Memory B cell (primary cell): ENCODE measurements at places on chromosomes 4 and X.
A peak's percentile ranks its signal among the peaks of the same experiment; 100 is the strongest.

DNA sequence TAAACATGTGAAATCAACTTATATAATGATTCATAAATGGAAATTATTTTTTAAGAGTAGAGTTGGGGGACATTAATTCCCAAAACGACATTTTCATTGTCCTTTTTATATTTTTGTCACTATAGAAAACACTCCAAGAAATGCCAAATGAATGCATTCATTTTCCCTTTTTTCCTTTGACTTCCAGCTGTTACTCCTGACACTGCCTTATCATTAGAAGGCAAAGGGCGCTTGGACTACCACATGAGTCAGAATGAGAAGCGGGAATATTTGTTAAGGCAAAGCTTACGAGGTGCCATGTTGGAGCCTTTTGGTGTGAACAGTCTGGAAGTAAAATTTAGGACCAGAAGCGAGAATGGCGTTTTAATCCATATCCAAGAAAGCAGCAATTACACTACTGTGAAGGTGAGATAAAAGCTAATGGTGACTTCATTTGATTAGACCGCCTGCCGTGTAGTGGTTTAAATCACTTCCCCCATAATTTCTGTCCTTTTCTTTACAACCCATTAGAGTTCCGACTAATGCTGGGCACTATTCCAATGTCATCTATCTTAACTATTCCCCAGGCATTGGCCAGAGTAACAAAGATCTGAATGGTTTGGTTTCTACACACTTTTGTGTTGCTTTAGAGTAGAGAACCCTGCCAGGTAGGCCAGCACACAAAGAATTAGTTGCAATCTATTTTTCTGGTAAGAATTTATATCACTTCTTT lies 166.7 kb downstream of the FAT4 start:
- DNase-seq = no peak

- no peak for DNase-seq
Observed at GRCh38 chr4:157096439-157096838, 20.5 kb downstream of the GLRB start.

DNA sequence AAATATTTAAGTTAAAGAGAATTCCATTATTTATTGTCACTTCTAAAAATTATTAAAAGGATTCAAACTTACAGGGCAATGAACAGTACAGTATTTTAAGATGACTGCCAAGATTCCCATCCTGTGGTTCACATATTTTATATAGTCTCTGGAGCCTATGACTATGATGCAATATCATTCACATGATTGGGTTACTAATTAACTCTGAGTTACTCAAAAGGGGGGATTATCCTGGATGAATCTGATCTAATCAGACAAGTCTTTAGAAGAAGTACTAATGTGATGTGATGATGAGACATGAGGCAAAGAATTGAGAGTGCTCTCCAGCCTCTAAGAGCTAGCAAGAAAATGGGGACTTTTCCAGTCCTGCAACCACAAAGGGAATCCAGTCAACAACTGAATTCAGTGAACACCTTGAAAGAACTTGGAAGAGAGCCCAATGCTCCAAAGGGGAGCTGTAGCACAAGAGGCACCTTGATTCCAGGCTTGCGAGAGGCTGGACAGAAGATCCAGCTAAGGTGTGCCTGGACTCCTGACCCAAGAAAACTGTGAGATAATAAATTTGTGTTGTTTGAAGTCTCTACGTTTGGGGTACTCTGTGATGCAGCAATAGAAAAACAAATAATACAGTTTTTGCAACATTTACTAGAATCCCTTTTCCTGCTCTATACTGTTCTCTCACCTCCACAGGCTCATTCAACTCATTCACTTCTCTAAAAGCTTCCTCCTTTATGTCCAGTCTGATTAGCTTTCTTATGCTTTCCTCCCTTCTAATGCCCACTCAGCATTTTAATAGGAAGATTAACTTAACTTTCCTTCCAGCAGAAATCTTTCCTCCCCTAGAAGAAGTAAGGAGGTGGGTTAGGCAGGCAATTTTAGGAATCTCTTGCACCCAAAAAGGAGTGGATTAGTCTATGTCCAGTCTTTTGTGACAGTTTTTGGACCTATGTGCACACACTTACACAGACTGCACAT lies 133.8 kb upstream of the LCORL start:
- no peak for DNase-seq

GRCh38 chr4:41611881-41612871 lies 74.2 kb downstream of the LIMCH1 start:
- no peak for DNase-seq

- no peak for DNase-seq
Observed at GRCh38 chrX:141220342-141221008, 21.8 kb downstream of the SPANXC start.

- DNase-seq = no peak
Observed at GRCh38 chrX:120402369-120402768, 40.5 kb downstream of the ATP1B4 start.

GRCh38 chr4:110414561-110414920 lies 61.4 kb upstream of the ENPEP start:
- no peak for DNase-seq

DNA sequence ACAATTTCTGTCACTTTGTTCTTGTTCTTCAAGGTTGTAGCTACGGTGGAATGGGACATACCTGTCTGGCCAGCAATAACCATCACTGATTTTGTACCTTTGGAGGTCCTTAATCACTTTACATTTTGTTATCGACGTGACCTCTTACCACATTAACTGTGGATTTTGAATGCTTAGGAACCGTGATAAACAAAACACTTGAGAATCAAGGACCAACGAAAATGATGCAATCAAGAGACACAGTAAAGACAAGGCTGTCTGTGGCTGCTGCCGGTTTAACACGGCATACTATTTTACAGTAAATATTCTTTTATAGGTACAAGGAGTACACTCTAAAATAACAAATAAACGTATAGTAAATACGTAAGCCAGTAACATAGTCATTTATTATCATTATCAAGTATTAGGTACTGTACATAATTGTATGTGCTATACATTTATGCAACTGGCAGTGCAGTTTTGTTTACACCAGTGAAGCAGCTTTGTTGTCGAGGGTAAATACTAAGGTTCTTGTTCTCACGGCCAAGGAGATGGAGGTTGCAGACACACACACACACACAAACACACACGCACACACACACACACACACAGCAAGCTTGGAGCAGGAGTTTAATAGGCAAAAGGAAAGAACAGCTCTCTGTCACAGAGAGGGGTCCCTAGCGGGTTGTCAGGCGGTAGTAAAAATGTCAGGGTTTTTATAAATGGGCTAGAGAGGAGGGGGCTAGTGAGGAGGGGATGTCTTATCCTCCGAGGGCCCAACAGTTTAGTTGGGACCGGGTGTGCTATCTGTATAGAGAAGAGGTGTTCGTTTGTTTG lies 194.7 kb upstream of the CXorf51B start:
- DNase-seq = no peak

DNA sequence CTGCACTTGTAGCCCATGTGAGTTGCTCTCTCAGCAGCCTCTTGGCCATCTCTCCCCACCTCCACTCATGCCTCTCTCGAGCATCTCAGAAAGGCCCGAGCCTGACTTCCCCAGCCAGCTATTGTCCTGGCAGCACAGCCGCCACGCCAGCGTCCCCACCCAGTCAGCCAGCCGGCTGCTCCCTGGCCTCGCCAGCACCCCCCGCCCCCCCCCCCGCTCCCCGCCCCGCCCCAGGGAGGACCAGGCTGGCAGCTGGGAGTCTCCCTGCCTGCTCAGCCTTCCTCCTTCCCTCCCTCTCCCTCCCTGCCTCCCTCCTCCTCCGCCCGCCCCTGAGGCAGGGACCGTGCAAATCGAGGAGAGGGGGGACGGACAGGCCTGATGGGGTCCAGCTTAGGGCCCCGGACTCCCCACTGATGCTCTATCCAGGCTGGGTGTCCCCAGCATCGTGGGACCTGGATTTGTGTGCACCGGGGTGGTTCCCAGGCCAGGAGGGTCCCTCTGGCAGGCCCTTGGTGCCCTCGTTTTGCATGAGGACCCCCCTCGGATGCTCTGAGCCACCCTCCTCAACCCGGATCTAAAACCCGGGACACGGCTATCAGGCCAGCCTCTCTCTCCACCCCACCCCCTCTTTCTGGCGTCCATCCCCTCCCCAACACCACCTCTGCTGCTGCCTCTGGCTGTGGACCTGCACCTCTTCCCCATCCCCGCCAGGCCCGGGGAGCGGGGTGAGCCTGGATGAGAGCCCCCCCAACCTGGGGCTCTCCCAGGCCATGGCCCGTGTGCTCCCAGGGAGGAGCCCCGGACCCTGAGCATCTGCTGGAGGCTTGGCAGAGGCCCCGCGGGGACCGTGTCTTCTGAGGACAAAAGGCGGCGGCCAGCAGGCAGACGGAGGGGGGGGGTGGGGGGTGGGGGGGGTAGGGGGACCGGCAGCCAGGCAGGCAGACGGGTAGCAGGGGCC lies at the start of gene GPR173:
GPR173 (plus strand) TSS at position 621 of the 958 bp plus-strand sequence. CDS start 27,833 bp downstream, outside the sequence.
- no peak for DNase-seq

DNA sequence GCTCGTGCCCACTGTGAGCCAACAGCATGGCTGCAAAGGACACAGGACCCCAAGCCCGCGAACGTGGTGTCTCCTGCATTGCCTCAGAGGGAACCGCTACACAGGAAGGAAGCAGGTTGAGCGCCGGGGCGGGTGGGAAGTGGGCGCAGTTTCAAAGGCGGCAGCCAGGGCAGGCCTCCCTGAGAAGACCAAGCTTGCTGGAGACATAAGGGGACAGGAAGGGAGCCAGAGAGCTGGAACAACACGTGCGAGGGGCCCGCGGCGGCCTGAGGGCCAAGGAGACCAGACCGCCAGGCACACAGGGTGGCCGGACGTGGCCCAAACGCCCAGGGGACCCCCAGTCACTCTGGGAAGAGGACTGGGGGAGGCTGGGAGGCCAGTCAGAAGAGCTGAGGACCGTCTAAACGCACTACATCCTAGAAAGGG lies 32.0 kb downstream of the CTBP1 start:
- DNase-seq = no peak

GRCh38 chr4:53855581-53856250 lies 208.7 kb downstream of the CHIC2 start:
- peak; percentile 26 for DNase-seq

- DNase-seq = no peak
Observed at GRCh38 chr4:144831971-144832370, 186.0 kb downstream of the HHIP start.

- no peak for DNase-seq
Observed at GRCh38 chr4:85081196-85081595, 114.7 kb upstream of the WDFY3 start.

- DNase-seq = no peak
Observed at GRCh38 chr4:152172146-152172545, 363.7 kb downstream of the FBXW7 start.

DNA sequence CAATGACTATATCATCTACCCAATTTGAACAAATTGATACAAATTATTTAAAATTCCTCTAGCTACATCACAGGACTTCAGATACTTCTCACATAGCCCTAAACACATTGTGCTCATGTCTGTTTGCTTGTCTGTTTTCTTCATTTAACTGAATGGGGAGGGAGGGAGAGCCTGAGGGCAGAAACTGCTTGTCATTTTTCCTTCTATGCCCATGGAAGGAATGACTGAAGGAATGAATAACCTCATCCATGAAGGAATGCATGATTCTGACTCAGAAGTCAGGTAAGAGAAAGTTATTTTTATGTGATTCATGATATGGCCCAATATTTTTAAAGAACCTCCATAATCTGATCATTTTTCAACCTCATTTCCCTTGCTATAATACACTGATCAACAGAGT lies 418.0 kb upstream of the PITX2 start:
- DNase-seq = no peak

GRCh38 chr4:139460565-139460964 lies 6.6 kb downstream of the RAB33B start:
- DNase-seq = no peak

- DNase-seq = no peak
Observed at GRCh38 chr4:156293657-156294297, 340.1 kb upstream of the CTSO start.

DNA sequence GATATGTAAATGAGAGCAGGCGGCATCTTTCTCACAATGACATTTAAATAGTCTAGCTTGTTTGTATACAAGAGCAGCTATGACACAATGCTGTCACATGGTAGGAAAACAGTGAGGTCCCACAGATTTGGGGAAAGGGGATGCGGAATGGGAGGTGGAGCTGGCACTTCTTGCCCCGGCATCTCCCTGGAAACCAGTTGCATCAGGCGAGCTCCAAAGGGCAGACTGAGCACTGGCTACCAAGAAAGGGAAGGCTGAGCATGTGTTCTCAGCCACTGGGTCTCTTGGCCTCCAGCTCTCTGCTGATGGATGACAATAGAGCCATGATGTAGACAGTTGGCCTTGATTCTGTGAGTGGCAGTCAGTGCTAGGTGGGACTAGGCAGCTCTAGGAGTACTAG lies 109.0 kb downstream of the UCHL1 start:
- no peak for DNase-seq

- DNase-seq = no peak
Observed at GRCh38 chrX:65999563-66000148, 40.2 kb downstream of the VSIG4 start.

- no peak for DNase-seq
Observed at GRCh38 chr4:145565328-145565727, 53.9 kb upstream of the MMAA start.

DNA sequence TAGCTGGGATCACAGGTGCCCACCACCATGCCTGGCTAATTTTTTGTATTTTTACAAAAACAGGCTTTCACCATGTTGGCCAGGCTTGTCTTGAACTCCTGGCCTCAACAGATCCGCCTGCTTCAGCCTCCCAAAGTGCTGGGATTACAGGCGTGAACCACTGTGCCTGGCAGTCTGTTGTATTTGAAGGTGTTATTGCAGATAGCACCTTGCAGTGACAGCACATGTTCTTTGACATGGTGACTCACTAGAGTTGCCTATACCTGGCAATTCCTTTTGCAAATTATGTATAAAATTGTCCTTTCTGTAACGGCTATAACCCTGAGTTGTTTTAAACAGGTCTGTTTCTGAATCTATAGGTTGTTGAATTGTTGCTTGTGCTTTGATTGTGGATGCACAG lies 7.9 kb downstream of the OGT start:
- no peak for DNase-seq

DNA sequence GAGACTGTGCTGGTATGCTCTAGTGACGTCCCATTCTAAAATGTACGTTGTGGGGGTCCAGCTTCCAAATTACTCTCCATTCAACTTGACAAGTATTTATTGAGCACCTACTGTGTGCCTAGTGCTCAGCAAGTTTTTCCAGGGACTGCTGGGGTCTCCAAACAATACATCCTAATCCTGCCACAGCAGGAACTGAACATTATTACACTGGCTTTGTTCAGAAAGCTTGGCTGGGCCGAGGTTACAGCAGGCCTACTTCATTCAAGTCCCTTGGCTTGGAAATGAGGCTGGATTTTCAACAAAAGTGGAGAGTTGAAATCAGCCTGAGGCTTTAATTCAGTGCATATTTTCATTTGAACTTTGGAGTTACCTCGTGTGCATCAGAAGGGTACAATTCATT lies 78.0 kb downstream of the GUCY2F start:
- DNase-seq = no peak
